ENCODE measurements at places on chromosomes 1 and 21.

DNA sequence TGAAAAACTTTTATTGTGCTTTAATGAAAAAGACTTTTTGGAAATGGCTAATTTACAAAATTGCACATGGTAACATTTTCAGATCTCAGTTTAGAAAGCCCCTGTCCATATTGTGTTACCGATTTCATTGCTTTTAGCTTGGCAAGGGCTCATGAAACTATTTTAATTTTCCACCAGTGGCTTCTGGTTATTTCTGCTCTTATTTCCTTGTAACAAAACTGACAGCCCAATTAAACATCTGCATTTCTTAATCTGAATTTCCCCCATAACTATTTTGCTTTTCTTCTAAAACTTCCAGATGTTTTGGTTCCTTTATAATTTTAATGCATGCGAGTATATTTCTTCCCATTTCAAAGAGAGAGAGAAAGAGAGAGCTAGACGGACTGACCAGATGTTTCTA is 264.8 kb downstream of the PTPRC start:
- DNase-seq: no peak

DNA sequence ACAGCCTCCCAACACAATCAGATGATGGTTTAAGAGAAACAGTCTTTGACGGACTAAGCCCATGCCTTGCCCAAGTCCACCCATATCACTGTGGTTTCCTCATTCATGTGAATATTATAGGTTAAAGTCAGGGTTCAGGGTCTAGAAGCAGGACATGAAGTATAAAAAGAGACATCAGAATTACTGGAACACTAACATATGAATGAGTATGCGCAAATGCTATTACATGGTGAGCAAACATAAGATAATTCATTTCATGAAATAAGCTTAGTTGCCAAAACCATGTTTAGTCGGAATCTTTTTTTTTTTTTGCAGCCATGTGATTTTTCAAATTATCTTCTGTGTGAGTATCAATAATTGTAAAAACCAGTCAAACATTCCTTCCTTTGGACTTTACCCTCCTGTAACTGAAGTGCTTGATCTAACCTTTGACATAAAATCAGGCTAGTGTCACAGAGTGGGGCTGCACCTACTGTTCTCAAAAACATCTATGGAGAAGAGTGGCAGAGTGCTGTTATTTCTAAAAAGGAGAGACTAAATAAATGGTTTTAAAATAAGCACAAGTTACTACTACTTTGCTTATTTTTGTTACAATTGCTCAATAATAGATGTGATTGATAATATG is 84.9 kb upstream of the NRIP1 start:
- no peak for DNase-seq

DNA sequence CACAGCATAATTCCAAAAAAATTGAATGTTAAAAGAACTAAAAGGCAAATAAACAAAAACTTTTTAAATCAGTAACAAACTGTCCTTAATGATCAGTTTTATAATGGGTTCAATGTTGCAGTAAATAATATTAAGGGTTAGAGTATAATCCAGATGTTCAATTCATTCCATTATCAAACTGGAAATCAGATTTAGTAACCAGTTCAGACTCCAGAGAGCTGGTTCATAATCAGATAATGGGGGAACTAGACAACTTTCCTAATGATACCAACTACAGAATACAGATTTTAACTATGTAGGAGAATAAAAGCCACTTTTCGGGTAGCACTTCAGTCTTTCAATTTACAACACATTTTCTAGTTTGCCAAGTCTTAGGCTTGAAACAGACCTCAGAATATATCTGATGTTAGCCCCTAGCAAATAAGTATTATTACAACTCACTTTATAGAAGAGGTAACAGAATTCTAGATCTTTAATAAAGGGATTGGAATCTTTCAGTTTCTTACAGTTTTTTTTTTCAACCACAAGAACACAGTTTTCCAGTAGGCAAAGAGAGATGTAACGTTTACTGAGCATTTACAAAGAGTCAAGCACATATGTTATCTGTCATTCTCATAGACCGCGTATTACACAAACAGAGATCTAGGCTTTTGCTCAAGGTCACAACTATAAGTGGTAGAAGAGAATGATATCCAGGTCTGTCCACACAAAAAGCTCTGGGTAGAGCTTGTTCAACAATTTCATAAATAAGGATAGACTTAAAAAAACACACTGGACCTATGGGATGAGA is 1.9 kb upstream of the DCAF6 start:
- DNase-seq: no peak

DNA sequence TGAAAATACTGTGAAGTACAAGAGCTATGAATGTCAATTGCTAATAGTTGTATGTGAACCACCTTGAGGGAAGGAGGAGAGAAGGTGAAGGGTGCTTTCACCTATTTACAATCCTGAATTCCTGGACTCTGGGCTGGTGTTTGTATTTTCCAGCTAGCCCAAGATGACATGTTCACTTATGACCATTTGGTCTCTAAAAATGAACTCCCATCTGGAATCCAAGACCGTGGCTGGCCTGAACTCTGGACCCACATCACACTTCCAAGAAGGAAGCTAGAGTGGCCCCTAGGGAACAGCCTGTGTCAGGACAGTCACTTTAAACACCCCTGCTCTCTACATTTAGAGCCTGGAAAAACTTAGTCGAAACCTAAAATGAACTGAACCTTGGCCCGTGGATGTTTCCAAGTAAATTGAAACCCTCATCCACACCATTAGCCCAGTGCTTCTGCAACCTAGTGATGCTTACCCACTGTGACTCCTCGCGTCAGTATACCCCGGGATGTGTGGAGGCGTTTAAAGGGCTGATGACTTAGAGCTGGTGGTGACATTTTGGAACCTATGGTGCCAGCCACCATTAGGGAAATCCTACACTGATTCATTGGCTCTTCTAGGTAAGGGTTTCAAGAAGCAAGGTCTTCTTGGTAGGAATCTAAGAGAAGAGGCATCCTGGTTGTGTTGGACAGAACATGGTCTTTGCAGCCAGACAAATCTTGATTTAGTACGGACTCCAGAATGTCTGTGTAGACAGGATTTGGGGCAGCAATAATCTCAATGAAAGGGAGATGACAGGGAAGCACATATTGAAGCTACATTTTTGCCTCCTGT is 171.5 kb upstream of the IRF2BP2 start:
- DNase-seq: no peak

GRCh38 chr1:27951396-27951795 is 8.4 kb upstream of the XKR8 start:
- DNase-seq: no peak

DNA sequence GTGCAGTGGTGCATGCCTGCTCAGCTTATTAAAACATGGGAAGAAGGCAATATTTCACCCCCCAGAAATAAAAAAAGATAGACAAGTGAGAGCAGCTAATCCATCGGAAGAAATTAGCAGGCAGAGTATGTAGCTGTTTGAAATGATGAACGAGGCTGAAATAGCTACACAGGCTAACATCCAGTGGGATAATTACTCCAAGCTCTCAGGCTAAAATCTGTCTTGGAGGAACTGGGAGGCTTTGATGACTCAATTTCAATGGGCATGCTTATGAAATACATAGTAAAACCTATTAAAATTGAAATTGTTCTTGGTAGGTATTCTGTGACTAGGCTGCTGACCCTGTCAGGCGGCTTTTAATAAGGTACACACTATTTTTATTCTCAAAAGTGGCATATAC is 84.1 kb upstream of the RRP15 start:
- no peak for DNase-seq

DNA sequence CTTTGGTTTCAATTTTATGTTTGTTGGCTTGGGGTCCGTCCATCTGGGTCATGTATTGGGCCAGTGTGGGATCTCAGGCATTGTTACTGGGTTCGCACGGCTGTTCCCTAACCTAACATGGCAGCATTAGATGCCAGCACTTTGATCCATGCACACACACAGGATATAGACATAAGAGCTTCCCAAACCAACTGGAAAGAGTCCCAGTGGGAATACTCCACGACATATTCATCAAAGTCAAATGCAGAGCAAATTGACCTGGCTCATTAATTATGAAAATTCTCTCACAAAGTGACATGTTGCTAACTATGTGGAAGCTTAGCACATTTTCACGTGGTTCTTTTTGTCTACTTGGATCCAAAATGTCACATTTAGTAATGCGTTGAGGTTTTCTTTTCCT is 130.4 kb downstream of the SETD4 start:
- no peak for DNase-seq

DNA sequence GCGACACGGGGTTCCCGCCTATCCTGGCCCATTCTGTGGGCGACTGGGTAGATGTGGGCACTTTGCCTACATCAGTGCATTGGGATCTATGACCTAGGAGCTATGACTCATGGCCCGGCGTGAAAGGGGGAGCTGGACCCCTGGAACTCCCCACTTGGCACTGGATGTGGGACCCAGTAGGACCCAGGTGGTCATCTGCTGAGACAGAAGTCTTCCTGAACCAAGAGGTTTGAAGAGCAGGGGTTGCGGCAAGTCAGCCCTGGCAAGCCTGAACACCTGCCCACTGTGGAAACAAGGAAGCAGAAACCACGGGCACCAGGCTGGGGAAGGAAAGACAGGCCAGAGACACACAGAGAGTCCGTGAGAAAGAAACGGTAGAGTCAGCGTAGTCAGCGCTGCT is 656.7 kb downstream of the AJAP1 start:
- no peak for DNase-seq

DNA sequence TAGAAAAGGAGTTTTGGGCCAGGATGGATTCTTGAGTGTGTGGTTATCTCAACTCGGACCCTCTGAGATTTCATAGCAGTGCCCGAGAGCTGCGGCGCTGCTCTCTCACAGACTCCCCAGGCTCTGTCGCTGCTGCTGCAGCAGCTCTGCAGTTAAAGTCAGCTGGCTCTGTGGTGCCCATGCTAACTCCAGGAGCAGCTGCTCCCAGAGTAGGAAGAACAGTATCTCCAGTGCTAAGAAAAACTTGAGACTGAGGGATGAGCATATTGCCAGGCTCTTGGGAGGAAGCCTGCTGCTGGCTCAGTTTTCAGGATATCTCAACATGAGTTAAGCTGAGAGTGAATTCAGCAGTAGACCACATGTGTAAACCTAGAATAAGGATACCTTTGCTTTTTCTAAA is 4.5 kb downstream of the LCE2D start:
- no peak for DNase-seq

DNA sequence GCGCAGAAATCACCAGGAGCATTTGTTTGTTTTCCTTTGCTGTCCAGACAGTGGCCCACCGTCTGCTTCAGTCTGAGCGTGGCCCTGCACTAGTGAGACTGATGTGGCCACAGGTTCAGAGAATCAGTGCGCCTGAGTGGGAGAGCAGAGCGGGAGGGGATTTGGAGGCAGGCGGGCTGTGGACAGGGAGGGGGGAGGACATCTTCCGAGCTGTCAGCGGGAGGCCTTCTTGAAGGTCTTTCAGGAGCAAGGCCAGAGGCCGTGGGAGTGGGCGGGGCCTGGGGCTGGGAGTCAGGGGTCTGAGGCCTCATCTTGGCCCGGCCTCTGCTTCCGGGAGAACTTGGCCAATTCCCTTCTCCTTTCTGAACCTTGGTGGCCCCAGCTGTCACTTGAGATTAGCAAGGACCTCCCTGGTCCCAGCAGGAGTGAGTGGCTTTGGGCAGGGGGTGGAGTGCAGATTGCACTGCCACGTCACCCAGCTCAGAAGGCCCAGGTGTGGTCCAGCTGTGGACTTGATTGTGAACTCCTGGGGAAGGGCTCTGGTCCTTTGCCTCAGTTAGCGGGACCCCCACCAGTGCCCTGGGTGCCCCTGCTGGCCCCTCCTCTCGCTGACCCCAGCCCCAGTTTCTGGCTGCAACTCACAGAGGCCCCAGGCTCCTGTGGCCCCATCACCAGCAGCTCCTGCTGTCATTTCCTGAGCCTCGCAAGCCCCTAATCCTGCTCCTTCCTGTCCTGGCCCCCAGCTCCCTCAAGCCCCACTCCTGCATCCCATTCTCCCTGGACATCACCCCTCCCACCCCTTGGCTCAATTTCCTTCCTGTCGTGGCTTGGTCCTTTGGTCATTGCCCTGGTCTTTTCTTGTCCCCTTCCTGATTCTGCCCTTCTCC is 8.4 kb downstream of the TNFRSF1B start:
- no peak for DNase-seq

DNA sequence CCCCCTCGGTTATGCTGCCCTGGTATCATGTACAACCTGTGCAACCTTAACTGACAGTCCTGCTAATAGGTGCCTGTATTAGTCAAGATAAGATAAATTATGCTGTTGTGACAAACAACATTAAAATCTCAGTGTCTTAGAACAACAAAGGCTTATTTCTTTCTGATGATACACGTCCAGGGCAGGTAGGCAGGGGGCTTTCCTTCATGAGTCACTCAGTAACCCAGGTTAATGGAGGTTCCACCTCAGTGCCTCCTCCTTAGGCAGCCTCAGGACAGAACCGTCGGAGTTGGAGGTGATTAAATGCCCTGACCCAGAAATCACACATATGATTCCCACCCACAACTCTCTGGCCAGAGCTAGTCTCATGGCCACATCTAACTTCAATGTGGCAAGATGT is 94.6 kb upstream of the CASZ1 start:
- no peak for DNase-seq

DNA sequence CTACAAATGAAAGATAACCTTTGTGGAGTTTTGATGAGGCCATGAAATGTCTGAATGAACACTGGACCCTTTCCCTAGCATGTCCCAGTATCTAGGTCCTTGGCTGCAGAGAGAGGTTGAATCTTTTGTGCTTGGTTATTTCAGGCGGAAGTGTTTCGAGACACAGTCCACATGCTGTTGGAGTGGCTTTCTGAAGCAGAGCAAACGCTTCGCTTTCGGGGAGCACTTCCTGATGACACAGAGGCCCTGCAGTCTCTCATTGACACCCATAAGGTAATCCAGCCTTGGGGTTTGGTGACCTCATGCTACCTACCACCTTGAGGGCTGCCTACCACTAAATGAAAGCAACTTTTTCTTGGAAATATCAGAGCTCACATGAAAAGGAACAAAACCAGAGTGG is 38.9 kb upstream of the BMP8A start:
- DNase-seq: no peak

GRCh38 chr1:172818841-172819527 is 160.1 kb downstream of the FASLG start:
- no peak for DNase-seq

Measured in BJ (cell line).